ENCODE measurements at places on chromosomes 5 and 9. TPM values are rescaled to one million over a fixed set of nuclear protein-coding genes. Genes with fewer than 3 reads are reported as not detected.
A peak's percentile ranks its signal among the peaks of the same experiment; 100 is the strongest.

GRCh38 chr5:23208959-23209431 is 298.4 kb upstream of the PRDM9 start:
- H3K27ac ChIP-seq: no peak overlapping the region
- H3K36me3 ChIP-seq: no peaks in the 10 kb centered on the region
- no peak overlapping the region for H3K4me3 ChIP-seq
- H3K4me1 ChIP-seq: no peaks in the 10 kb centered on the region
- no peaks in the 10 kb centered on the region for H3K27me3 ChIP-seq
- no peak for DNase-seq

DNA sequence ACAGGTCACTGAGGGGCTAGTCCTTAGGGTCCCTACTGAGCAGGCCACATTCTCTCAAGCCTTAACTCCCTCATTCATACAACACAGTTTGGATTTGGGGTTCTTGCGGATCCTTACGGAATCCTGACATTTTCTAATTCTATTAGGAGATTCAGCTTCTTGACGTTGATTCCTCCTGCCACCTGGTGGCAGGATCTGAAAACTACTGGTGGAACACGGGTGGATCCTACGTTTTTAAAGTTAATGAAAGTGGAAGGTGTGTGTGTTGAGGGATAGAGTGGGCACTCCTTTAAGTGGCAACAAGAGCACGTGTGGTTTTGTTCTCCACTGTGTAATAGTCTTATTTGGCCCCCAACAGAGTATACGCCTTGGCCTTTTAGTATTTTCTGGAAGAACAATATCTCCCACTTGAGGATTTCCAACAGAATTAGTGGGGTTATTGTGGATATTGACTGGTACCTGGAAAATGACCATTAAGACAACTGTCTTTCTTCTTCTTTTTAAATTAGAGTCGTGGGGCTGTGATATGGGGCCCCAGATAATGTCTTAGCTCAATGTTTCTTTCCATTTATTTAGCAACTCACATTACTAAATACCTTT is 25.2 kb downstream of the SLC28A3 start:
- no peak overlapping the region for H3K27ac ChIP-seq
- no peak overlapping the region for H3K4me3 ChIP-seq
- peaks cover 5% of the 10 kb centered on the region for H3K4me1 ChIP-seq
- no peaks in the 10 kb centered on the region for H3K27me3 ChIP-seq

- H3K27ac ChIP-seq: no peak overlapping the region
- H3K4me3 ChIP-seq: no peak overlapping the region
- H3K4me1 ChIP-seq: no peaks in the 10 kb centered on the region
- no peaks in the 10 kb centered on the region for H3K27me3 ChIP-seq
- H3K36me3 ChIP-seq: no peaks in the 10 kb centered on the region
- no peak for DNase-seq
These were observed 66.7 kb downstream of the MRPL36 start for GRCh38 chr5:1732945-1733344.

- H3K4me3 ChIP-seq: no peak overlapping the region
- H3K27ac ChIP-seq: no peak overlapping the region
- no peak for DNase-seq
- H3K4me1 ChIP-seq: no peaks in the 10 kb centered on the region
These were observed 63.5 kb upstream of the OSMR start for GRCh38 chr5:38782180-38782835.

GRCh38 chr5:168768172-168768571 is 189.0 kb upstream of the PANK3 start:
- peaks cover 5% of the 10 kb centered on the region for H3K27me3 ChIP-seq
- H3K27ac ChIP-seq: no peak overlapping the region
- no peak overlapping the region for H3K4me3 ChIP-seq
- no peaks in the 10 kb centered on the region for H3K36me3 ChIP-seq

DNA sequence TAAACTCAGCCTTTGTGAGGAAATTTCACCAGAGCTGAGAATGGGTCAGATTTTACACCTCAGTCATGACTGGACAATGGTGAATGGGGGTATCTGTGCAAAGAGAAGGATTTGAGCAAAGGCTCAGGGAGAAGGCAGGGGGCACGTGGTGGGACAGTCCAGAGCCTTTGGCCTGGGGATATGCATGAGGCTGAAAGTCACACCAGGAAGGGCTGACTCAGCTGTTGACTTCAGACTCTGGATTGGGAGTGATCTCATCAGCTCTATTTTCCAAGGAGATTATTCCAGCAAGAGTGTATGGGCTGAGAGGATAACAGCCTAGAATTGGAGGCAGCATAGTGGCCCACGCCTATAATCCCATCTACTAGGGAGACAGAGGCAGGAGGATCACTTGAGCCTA is 53.6 kb downstream of the SAXO1 start:
- DNase-seq: no peak
- no peaks in the 10 kb centered on the region for H3K27me3 ChIP-seq
- H3K27ac ChIP-seq: no peak overlapping the region
- H3K36me3 ChIP-seq: no peaks in the 10 kb centered on the region

DNA sequence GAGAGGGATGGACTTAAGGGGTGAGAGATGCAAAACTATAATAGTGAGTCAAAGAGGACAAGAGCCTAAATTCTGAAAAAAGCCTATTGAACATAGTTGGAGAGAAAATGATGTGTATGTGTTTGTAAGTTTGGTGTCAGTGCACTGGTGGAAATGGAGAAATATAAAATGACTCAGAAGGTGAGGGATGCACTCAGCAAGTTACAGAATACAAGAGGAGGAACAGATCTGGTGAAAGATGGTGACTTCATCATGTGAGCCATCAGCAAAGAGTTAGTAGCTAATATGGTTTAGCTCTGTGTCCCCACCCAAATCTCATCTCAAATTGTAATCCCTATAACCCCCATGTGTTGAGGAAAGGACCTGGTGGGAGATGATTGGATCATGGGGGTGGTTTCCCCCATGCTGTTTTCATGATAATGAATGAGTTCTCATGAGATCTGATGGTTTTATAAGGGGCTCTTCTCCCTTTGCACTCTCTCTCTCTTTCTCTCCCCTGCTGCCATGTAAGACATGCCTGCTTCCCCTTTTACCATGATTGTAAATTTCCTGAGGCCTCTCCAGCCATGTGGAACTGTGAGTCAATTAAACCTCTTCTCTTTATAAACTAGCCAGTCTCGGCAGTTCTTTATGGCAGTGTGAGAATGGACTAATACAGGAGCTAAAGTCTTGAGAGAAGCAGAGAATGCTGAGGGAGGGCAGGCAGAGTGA is 30.4 kb upstream of the FYB1 start:
- H3K4me3 ChIP-seq: no peak overlapping the region
- H3K27me3 ChIP-seq: no peaks in the 10 kb centered on the region
- no peaks in the 10 kb centered on the region for H3K4me1 ChIP-seq
- H3K36me3 ChIP-seq: no peaks in the 10 kb centered on the region
- no peak overlapping the region for H3K27ac ChIP-seq

DNA sequence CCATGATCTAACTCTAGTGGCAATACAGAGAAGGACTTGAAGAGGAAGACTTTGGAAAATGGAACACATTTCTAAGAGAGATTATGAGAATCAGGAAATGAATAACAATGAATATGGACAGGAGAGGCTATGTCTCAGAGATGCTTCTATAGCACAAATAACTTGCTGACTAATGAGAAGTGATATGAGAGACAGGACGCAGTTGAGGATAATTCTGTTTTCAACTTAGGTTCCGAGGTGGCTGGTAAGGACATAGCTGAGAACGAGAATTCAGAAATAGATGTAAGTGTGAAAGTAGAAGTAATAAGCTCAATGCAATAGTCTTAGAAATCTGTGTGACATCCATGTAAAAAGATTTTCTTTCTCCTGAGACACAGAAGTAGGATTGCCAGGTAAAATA is 358.1 kb upstream of the GRAMD2B start:
- H3K27me3 ChIP-seq: no peaks in the 10 kb centered on the region
- no peaks in the 10 kb centered on the region for H3K4me1 ChIP-seq

SKP1 gene
- total RNA-seq: 207 TPM

DNA sequence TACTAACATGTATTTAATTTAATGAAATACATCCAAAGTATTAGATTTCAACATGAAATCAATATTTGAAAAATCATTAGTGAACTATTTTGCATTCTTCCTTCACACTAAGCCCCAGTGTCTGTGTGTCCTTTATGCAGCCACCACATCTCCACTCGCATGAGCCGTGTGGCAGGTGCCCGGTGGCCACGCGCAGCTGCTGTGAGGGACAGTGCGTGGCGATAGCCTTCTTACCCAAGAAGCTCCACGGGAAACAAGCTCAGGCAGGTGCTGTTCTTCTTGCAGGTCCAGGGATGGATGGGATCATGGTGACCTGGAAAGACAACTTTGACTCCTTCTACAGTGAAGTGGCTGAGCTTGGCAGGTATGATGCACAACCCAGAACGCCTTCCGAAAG is 79.3 kb upstream of the OTULINL start:
- peaks cover 51% of the 10 kb centered on the region for H3K36me3 ChIP-seq
- DNase-seq: no peak
- H3K27me3 ChIP-seq: no peaks in the 10 kb centered on the region
- H3K4me1 ChIP-seq: no peaks in the 10 kb centered on the region

GRCh38 chr9:89000371-89000781 is 9.1 kb downstream of the S1PR3 start:
- H3K36me3 ChIP-seq: no peaks in the 10 kb centered on the region
- no peak for DNase-seq
- no peaks in the 10 kb centered on the region for H3K27me3 ChIP-seq
- H3K27ac ChIP-seq: peak overlapping the region; percentile 15

DNA sequence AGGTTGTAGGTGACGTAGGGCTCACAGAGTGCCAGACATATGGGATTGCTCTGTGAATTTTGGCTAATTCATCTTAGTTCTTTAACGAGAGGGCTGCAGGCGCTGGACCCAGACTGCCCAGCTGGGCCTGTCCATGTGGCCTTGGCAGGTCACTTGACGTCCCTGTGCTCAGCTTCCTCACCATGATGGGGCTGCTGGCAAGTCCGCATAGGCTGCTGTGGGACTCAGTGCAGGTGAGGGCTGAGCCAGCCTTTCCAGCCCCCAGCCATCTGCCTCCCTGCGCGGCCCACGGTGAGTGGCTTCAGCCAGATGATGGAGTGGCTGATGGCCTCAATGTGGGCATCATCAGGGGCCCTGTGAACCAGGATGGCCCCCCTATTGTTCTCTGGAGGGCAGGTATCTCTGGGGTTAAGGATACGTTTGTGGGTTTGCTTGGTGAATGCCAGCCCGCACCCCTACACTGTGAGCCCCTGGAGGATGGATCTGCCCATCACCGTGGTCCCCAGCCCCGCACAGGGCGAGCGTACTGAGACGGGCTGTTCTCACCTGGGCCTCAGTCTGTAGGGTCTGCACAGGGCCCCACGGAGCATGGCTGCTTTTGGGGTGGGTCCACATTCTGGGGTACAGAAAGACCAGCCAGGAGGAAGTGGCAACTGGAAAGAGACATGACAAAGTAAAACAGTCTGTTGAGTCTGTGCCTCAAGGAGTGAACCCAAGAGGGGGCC is 3.7 kb downstream of the CARD19 start:
- no peak for DNase-seq
- H3K27me3 ChIP-seq: no peaks in the 10 kb centered on the region
- no peaks in the 10 kb centered on the region for H3K36me3 ChIP-seq
- peak overlapping the region; percentile 20 for H3K27ac ChIP-seq
- H3K4me3 ChIP-seq: no peak overlapping the region
- peaks cover 23% of the 10 kb centered on the region for H3K4me1 ChIP-seq

PRLR gene
- total RNA-seq: 44.5 TPM

LYSMD3 gene
- 13.0 TPM for total RNA-seq

All from liver (tissue), 10 donors.